ENCODE measurements at places on chromosomes 7 and 10. TPM values are rescaled to one million over a fixed set of nuclear protein-coding genes. Genes with fewer than 3 reads are reported as not detected.

FAM25G gene
- total RNA-seq: not detected

KCNH2 gene
- 0.36 TPM for total RNA-seq

REEP3 gene
- total RNA-seq: 22.5 TPM

UTF1 gene
- 0.19 TPM for total RNA-seq

LRRD1 gene
- total RNA-seq: not detected

TMEM184A gene
- total RNA-seq: not detected

SPDYE17 gene
- not detected for total RNA-seq

CALHM3 gene
- total RNA-seq: not detected

CROT gene
- total RNA-seq: 7.1 TPM

CACNA2D1 gene
- total RNA-seq: not detected

ADAM22 gene
- total RNA-seq: 1.7 TPM

SYT15 gene
- 1.3 TPM for total RNA-seq

CHRM2 gene
- total RNA-seq: not detected

C10orf67 gene
- 0.07 TPM for total RNA-seq

COL1A2 gene
- total RNA-seq: 6.0 TPM

ENTPD7 gene
- total RNA-seq: 8.2 TPM

ABCC2 gene
- total RNA-seq: 1.3 TPM

CLCN1 gene
- total RNA-seq: not detected

ASB10 gene
- not detected for total RNA-seq

ZSWIM8 gene
- total RNA-seq: 50.8 TPM

MOGAT3 gene
- total RNA-seq: not detected

HOXA3 gene
- total RNA-seq: not detected

PALS2 gene
- 38.5 TPM for total RNA-seq

MMD2 gene
- total RNA-seq: not detected

CYP3A7 gene
- not detected for total RNA-seq

SH2D4B gene
- 0.23 TPM for total RNA-seq

CYP3A4 gene
- total RNA-seq: not detected

RPEL1 gene
- total RNA-seq: not detected

GAD2 gene
- not detected for total RNA-seq

OIT3 gene
- not detected for total RNA-seq

CCNJ gene
- total RNA-seq: 9.4 TPM

CPVL gene
- total RNA-seq: not detected

SBDS gene
- total RNA-seq: 68.6 TPM

P4HA1 gene
- 69.4 TPM for total RNA-seq

SLC39A12 gene
- not detected for total RNA-seq

OPN1SW gene
- not detected for total RNA-seq

TMEM140 gene
- total RNA-seq: 2.2 TPM

POU6F2 gene
- total RNA-seq: 0.17 TPM

DOCK4 gene
- 0.89 TPM for total RNA-seq

TMEM178B gene
- total RNA-seq: 0.52 TPM

UPP1 gene
- total RNA-seq: 64.2 TPM

C10orf53 gene
- total RNA-seq: not detected

GPR26 gene
- total RNA-seq: not detected

LZTS2 gene
- total RNA-seq: 22.7 TPM
